ENCODE measurements at places on chromosomes 13 and 19.

GRCh38 chr13:112078879-112079531 is 12.1 kb downstream of the SOX1 start:
- DNase-seq, result no peak

- no peak for DNase-seq
Measured at GRCh38 chr13:48511621-48512230, 21.2 kb downstream of the RCBTB2 start.

DNA sequence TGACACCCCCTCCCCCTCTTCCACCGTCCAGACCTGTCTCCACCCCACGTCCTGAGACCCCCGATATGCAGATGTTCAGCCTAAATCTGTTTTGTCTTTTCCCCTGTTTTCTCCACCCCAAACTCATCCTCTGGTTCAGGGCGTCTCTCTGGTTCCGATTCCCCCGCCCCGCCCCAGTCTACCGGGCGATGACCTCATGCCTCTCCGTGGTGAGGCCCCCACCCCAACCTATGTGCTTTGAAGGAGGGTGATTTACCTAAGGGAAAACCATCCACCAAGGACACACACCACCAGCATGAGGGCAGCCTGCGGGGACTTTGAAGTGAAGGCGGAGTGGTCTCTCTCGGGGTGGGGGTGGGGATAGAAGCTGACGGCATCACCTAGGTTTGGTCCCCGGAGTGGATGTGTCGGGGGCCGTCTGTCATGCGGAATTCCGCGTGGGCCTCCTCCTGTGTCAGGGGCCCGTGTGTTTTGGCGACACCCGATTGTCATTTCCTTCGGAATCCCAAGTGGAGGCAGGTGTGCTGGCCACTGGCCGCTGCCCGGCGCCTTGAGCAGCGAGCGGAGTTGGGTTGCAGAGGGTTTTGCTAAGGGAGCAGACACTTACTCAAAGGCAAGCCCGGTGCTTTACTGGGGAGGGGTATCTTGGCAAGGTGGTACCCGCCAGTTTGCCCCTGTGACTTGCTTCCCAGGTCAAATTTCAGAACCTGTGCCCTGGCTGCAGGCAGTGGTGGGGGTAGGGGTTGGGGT is 1.4 kb downstream of the FZR1 start:
- no peak for DNase-seq

GRCh38 chr13:100235311-100235901 is 146.5 kb downstream of the PCCA start:
- no peak for DNase-seq

DNA sequence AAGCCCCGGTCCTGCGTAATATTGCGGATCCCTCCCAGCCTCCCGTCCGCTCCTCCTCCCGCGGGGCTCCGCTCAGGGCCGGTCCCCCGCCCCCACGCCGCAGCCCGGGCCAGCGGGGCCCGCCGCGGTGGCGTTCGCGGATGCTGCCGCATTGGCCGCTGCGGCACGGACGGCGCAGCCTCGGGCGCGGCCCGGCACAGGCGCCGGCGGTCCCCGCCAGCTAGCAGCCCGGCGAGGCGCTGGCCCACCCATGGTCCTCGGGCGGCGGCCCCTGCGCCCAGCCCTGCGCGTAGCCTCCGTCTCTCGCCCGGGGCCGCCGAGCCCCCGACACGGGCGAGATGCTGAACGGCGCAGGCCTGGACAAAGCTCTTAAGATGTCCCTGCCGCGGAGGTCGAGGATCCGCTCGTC is at the start of gene ATP8A2:
ATP8A2 (plus strand) TSS at position 100 of the 409 bp plus-strand sequence; CDS start at position 339, 239 bp downstream.
- DNase-seq, result no peak

DNA sequence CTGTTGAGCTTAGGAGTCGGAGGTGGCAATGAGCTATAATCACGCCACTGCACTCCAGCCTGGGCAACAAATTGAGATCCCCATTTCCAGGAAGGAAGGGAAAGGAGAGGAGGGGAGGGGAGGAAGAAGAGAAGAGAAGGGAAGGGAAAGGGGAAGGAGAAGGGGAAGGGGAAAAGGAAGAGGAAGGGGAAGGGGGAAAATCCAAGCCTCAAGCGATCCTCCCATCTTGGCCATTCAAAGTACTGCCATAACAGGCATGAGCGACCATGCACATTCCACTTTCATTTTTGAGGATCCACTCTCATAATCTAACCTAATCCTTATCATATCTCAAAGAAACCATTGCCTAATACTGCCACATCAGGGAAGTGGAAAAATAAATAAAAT is 14.9 kb downstream of the ZNF443 start:
- no peak for DNase-seq

GRCh38 chr19:13103581-13104359 is 1.1 kb upstream of the LYL1 start:
- no peak for DNase-seq

- DNase-seq, result no peak
Measured at GRCh38 chr13:84129966-84130365, 247.7 kb upstream of the SLITRK1 start.

DNA sequence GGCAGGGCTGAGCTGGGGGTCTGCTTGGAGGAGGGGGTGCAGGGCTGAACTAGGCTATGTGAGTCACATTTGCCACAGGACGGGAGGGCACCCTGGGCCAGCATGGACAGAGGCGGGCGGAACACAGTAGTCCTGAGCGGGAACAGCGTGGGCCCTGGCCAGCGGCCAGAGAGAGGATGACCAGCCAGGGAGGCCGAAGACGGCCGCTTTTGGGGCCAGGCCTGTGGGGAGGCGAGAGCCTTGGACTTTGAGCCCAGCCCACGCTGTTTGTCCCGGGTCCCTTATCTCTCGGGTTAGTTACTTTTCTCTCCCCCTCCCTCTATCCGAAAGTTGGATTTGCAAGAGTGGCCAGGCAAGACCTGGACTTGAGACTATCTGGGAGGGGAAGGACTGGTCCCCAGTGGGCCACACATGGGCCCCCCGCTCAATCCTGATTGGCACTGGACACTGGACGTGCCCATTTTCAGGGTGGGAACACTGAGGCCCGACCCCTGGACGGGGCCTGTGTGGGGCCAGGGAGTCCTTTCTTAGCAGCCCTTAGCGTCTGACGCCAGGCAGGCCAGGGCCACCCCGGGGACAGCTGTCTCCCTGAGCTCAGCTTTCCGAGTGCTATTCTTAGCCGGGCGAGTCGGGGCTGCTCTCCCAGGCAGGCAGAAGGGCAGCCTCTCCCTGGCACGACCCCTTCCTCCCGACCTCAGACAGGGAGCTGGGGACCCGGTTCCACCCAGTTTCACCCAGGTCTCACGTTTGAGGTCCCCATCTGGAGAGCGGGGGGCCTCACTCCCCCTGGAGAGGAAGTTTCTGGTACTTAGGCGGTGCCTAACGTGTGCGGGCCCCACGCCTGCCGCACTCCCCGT is 833 bp downstream of the GAMT start:
- DNase-seq, result no peak

- no peak for DNase-seq
Measured at GRCh38 chr13:105894697-105895096, 640.8 kb downstream of the EFNB2 start.

GRCh38 chr19:858868-859843 is at the start of gene CFD:
Gene CFD, plus strand, starts transcription at chr19:859664. Its CDS starts 26 bp downstream, at chr19:859690.
- no peak for DNase-seq

DNA sequence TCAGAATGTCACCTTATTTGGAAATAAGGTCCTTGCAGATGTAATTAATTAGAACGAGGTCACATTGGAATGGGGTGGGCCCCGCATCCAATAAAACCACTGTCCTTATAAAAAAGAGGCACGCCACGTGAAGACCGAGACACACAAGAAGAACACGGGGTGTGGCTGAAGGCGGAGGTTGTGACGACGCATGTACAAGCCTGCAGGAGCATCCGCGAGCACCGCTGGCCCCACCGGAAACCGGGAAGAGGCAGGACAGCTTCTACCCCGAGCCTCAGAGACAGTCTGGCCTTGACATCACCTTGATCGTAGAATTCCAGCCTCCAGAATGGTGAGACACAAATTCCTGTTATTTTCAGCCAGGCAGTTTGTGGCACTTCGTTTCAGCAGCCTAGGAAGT is 177.9 kb downstream of the COL4A1 start:
- no peak for DNase-seq

DNA sequence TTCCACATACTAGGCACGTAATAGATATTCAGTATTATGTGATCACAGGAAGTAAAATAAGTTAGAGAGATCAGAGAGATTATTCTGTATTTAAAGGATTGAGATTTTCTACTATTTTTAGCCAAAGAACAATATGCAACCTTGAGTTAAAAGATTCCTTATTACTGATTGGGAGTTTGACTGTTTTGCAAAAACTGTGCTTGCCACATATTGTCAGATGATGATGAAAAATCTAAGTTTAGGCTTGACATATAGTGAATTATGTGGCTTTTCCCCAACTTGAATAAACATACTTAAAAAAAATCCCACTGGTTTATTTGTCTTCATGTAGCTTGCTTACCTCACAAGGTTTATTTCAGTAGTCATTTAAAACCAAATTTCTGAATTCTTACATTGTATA is 194.4 kb downstream of the KCNRG start:
- DNase-seq, result no peak

DNA sequence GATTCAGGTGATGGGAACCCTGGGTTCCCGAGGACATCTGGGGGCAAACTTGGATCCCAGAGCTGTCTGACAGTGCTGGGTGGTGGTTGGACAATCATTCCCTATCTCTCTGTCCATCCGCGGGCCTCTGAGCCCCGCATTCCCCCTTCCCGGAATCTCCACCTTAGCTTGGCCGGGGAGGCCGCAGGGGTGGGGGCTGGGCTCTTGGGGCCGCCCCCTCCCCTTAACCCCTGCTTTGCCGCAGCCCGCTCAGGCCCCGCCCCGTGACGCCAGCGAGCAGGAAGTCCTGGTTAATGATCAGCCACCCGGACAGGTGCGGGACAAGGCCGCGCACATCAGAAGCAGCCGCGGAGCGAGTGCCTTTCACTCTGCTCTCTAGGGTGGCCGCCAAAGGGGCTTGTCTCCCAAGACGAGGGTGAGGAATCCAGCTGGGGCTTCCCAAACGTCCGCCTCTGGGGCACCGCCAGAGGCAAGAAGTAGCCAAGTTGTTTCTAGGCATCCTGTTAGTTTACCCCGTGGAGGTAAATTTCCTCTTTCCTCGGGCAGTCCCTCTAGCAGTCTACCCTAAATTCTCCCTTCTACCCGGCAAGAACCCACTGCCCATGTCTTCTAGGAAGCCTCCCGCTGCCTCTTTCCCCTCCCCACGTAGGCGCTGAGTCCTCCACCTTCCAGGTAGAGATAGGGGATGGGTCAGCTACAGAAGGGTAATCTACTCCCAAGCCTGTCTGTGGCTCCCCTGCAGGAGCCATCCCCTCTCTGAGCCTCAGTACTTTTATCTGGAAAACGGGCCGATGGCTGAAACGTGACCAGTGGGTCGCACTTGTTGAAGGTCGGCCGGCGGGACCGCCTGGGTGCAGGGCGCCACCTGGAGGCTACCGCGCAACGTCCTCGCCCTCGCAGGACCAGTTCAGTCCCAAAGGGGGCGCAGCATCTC is 3.0 kb downstream of the IRF2BP1 start:
- peak; percentile 55 for DNase-seq

- DNase-seq, result no peak
Measured at GRCh38 chr13:42388326-42388725, 116.4 kb downstream of the AKAP11 start.

DNA sequence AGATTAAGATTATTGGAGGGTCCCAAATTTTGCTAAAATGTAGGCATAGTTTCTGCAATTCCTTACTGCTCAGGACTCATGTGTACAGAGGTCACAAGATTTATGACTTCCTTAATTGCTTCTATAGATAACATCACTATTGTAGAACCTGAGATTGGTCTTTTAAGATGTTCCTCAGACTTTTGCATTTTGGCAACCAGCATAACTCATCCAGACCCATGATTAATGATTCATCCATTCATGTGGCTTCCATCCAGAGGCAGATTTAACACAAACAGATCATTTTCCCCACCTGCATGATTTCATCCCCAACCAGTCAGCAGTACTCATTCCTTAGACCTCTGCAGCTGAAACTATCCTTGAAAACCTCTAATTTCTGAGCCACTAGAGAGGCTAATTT is 34.5 kb upstream of the CEACAM8 start:
- no peak for DNase-seq

DNA sequence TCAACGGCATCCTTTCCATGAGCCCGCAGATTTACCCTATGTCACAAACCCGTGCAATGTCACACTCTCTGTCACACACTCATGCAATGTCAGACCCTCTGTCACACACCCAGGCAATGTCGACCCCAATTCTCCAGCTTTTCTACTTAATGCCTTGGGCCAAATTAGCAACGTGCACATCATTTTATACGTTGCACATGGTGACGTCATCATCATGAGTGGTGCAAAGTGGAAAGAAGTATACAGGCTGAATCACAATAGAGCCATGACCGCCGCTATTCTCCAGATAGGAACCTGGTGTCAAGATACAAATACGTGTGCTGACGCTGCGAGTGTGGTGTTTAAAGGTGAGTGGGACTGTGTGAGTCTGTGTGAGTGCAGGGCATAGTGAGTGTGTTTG is 21.7 kb upstream of the ZNF845 start:
- DNase-seq, result no peak

DNA sequence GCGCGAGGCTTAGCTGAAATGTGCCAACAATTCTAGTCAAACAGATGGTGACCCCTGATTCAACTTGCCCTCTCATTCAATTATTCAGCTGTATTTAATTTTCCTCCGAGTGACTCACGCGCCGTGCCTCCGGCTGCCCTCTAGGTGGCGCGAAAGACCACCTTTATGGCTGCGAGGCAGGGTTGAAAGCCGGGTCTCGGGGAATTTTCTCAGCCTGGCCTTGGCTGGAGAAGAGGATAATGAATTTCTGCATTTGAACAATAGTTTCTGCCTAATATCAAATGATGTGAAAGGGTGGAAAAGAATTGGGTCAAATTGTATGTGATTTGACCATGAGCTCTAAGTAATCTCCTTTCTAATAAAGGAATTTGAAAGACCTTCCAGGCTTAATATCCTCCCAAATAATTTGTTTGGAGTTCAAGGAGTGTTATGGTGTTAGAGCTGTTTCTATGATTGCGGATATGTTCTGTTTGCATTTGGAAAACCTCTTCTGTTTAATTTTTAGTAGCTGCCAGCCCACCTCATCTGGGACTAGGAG is 310.9 kb downstream of the ZNF536 start:
- no peak for DNase-seq

GRCh38 chr19:2474232-2475017 is 1.5 kb upstream of the GADD45B start:
- DNase-seq, result peak; percentile 93

DNA sequence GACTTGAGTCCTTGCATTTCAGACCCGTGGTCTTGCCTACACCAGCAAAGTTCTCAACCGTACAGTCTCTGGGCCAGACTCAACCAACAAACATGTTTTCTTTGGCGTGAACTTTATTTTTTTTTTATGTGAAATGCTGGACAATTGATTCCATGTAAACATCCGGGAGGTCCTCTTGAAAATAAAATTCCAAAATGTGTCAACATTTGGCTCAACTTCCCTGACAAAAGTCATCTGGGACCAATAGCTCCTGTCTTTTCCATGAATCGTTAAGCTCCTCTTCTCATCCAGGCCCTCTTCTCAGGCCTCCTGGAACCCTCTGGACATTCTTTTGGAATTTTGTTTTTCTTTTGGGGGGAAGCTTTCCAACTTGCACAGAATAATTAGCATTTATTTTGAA is 2.7 kb downstream of the ALDH16A1 start:
- DNase-seq, result no peak
